Activated CD4-positive, alpha-beta T cell treated with anti-CD3 and anti-CD28 coated beads, Interleukin-2, amount 50 U/mL, for 16 hours (primary cell): ENCODE measurements at places on chromosomes 16 and 17.

- no peak for DNase-seq
These were observed 2.2 kb downstream of the OR4D1 start for GRCh38 chr17:58150394-58150793.

DNA sequence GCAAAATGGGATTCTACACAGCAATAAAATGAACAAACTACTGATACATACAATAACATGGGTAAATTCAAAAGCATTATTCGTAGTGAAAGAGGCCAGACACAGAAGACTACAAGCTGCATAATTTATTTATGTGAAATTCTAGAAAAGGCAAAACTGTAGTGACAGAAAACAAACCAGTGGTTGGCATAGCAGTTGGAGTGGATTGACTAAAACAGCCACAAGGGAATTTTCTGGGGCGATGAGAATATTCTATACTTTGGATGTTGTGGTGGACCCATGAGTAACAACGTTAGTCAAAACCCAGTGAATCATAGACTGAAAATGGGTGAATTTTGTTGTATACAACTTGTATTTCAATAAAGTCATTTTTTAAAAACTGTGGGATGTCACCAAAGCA lies 63.2 kb upstream of the RPL38 start:
- peak; percentile 3 for DNase-seq

DNA sequence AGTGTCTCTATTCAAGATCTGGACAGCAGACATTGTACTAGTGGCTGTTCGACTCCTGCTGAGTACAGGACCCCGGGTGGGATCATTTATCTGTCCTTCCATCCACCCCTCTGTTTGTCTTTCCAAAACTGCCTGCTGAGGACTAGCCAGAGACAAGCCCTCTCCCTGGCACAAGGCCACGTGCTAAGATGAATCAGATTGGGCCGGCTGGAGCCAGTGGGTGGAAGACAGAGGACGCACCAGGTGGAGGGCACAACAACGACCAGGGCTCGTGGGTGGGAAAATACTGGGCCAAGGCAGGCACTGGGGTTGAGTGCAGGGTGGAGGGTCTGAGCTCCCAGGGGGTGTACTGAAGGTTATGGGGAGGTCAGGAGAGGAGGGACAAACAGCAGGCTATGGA lies 1.4 kb upstream of the CA7 start:
- DNase-seq, result no peak

DNA sequence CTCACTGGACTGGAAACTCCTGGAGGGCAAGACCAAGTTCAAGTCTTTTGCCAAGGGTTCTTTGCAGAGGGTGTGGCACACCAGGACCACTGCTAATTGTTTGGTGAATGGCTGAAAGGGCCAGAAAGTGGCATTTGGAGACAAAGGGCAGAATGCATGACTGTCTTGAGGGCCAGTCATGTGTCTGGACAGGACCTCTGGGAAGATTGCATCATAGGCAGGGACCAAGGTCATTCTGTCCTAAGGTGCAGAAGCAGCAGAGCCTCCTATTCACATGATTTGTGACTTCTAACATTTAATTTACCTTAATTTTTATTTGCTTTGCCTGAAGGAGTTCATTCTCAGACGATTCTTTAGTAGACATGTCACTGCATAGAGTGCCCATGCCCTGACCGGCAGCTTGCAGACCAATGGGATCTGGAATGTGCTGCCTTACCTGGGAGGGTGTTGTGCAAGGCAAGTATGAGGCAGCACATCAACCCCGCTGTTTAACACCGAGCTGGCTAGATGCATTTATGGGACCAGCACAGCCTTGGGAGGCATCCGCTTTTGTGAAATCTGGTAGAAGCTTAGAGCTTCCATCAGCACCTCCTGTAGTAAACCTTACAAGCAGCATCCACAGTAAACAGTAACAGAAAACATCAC lies 62.3 kb upstream of the MAF start:
- DNase-seq, result no peak

DNA sequence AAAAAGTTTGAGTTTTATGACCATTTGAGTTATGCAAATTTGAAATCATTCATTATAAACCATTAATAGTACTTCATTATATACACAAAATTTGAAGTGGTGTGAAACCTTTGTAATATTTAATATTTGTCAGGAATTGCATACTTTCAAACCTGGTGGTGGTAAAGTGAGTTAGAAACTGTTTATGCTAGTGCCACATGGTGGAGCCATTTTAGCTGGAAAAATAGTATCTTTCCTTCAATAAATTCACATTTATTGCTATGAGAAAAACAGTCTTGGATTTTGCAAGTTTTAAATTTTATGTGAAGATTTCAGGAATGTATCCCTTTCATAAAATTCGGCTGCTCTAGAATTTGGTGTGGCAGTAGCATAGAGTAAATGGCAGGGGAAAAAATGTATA lies 7.3 kb upstream of the BLMH start:
- no peak for DNase-seq

GRCh38 chr16:13448346-13448745 lies 471.6 kb upstream of the ERCC4 start:
- no peak for DNase-seq

DNA sequence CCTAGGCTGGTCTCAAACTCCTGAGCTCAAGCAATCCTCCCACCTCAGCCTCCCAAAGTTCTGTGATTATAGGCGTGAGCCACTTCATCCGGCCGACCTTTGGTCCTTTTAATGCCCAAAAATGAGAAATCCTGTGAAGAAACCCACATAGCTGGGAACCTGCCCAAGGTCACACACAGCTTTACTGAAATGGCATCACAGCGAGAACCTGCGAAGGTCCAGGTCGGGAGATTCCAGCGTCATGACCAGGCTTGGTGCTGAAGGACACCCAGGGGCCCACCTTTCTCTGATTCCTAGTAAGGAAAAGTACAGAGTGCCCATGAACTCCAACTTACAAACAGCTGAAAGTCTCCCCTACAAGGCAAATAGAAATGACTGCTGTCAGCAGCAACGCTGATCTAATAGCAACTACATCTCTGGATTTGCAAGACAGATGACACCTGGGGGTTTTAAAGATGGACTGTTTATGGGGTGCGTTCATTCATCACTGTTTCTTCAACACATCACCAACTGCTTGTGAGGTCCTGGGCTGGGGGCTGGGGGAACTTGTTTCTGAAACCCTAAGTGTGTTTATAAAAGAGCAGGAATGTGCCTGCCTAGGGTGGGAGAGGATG lies 24.5 kb upstream of the DNAH17 start:
- no peak for DNase-seq

GRCh38 chr16:23920899-23921298 lies 85.1 kb downstream of the PRKCB start:
- DNase-seq, result peak; percentile 27

GRCh38 chr16:84144209-84144858 lies 643 bp downstream of the HSDL1 start:
- peak; percentile 35 for DNase-seq

DNA sequence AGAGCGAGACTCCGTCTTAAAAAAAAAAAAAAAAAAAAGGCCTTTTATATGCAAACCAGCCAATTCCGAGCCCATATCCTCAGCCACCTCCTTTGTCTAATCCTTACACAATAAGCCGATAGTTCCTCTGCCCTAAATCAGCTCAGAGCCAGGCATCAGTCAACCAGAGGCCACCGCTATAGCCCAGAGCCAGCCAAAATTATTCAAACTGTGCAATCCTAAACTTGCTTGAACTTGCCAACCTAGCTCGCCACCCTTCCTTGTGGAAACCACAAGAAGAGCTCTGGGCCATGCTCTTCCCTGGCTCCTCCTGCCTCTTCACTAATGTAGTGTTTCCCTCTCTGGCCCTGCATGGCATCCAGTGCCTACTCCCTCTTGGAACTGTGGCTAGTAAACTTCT lies 17.7 kb downstream of the ITGAL start:
- no peak for DNase-seq

DNA sequence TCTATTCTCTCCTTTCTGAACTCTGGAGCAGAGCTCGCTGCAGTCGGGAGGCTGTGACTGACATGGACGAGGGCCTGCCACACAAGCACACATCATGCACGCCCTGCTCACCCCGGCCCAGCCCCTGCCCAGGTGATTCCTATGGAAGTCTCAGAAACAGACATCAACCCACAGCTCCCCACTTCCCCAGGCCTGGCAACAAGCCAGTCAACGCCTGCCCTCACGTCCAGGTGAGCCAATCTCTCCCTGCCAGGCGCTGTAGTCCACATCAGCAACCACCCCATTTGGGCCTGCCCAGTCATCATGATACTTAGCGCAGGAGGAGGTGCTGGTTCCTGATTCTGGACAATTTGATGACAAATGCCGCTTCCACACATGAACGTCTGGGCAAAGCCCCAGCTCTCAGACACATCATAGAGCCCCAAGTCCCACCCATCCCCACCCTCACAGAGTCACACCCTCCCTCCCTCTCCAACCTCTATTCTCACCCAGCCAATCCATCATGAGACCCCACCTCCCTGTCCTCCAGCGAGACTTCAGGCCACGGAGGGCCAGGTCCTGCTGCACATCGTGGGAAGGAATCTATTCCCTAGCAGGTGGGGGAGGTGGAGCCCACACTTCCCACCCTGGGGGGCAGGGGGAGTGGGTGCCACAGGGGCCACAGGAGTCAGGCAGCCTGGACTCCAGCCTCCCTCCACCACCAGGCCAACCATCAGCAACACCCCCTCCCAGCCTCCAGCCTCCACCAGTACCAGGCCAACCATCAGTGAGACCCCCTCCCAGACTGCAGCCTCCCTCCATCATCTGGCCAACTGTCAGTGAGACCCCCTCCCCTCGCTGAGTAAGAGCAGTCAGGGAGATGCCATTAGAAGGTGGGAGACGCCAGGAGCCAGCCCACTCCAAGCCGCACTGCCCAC lies 33.7 kb upstream of the GSG1L start:
- DNase-seq, result no peak

DNA sequence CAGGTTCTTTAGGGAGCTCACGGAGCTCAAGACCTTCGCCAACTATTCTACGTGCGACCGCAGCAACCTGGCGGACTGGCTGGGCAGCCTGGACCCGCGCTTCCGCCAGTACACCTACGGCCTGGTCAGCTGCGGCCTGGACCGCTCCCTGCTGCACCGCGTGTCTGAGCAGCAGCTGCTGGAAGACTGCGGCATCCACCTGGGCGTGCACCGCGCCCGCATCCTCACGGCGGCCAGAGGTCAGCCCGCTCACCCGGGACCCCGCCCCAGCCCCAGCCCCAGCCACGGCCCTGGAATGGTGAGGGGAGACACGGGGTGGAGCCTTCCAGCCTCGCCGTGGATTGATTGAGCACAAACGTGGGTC lies 13.5 kb downstream of the SARM1 start:
- DNase-seq, result no peak

DNA sequence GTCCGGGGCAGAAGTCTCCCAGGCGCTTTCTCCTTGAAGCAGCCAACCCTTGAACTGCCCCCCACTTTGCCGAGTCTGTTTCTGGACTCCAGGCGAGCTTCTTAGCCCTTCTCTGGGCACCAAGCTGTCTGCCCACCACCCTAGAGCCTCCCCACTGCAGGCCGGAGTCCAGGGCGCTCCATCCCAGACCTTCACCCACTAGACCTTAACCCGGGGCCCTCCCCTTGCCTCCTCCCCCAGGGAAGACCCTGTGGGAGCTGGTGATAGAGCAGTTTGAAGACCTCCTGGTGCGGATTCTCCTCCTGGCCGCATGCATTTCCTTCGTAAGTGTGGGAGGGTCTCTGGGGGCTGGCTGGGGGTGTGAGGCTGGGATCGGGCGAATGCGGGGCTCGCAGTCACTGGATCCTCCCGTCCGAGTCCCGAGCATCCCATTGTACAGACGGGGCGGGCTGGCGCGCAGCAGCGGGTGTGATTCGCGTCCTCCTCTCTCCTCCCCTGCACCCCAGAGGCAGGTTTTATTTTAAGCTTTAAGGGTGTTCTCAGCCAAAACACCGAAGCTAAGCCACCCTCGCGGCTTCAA lies 1.1 kb downstream of the ATP2A1 start:
- no peak for DNase-seq

DNA sequence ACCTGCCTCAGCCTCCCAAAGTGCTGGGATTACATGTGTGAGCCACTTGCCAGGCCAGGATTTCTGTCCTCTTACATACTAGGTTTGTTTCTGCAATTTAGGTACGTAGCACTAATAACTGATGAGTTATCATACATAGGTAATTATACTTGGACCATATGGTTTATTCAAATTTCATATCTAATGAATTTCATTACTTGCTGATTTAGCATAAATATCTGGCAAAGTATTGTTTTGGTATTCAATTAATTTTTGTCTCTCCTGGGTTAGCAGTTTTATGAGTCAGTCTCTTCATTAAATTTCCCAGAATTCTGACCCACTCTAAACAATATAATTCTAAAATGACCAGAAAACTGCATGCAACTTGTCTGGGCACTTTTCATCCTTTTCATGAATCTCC lies 2146.5 kb downstream of the TP53TG3F start:
- DNase-seq, result no peak

DNA sequence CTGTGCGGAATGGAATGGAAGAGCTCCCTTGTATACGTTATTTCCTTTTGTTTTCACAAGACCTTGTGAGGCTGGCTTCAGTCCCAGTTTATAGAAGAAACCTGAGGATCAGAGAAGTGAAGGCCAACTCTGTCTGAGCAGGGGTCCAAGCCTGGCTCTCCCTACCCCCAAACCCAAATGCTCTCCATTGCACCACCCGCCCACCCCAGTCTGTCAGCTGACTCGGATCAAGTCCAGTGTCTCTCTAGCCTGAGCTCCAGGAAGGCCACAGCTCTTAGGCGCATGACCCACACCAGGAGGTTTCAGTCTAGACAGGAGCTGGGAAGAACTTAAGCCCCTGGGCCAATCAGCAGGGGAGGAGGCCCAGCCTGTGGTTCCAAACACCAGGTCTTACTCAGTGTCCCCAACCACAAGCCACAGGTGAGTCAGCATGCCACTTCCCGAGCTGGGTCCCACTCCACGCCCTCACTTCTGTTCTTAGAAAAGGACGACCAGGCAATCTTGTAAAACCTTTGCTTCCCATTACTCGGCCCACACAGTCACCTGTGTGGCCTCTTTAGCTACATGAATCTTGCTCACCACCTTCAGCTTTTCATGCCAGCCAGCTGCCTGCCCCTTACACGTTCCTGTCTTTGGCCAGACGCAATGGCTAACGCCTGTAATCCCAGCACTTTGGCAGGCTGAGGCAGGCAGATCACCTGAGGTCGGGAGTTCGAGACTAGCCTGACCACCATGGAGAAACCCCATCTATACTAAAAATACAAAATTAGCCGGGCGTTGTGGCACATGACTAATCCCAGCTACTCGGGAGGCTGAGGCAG lies 27.8 kb downstream of the TK2 start:
- peak; percentile 98 for DNase-seq

DNA sequence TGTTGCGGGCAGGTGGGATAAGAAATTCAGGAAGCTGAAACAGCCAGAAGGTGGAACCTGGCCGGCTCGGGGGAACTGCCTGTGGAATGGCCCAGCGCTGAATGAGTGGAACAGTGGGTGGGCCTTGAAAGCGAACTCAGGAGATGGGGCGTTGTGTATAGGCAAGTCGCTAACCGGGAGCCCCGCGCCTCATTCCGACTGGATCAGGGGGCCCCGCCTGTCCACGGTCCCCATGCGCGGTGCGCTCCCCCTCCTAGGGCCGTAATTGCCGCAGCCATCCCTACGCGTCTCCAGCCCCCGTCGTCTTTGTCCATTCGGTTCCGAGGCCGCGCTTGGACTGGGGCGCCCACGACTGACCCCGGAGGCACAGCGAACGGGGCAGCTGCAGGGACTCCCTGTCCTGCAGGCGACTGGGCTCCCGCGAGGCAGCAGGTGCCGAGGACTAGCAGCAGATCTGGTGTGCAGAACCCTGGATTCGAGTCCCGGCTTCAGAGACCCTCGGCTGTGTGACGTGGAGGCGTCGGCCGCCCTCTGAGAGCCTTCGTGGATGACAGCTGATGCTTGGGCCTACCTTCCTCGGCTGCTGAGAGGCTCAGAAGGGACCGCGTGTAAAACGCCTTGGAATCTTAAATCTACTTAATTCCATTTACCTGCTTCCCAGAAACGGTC lies 10.9 kb upstream of the CA4 start:
- no peak for DNase-seq

- DNase-seq, result no peak
These were observed 6.2 kb downstream of the PGS1 start for GRCh38 chr17:78384479-78385175.
